Osteocyte (in vitro differentiated cells): ENCODE measurements at places on chromosomes 12 and 14.

- DNase-seq, result no peak
- H3K27me3 ChIP-seq, result no peaks in the 10 kb centered on the region
- no peaks in the 10 kb centered on the region for H3K4me1 ChIP-seq
- no peaks in the 10 kb centered on the region for H3K36me3 ChIP-seq
These were observed 336.3 kb downstream of the NOVA1 start for GRCh38 chr14:26261368-26262122.

DNA sequence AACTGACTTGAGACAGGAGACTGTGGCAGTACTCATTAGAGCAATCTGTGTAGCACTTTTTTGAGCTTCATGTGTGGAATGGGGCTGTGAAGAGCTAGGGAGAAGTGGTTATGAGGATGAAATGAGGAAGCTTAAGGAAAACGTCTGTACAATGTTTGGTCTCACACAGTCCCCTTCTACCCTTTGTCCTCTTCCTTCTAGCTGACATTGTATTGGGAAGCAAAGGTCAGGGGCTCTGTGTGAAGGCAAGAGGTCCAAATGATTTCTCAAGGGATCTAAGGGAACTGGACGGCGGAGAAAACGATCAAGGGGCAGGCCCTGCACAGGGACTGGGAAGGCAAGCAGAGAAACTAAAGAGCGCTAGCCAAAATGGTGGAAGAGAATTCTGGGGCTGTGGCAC, 13.1 kb upstream of the CIPC start:
- no peak for DNase-seq
- no peak overlapping the region for H3K4me3 ChIP-seq
- peaks cover 30% of the 10 kb centered on the region for H3K27me3 ChIP-seq
- no peak overlapping the region for H3K27ac ChIP-seq

DNA sequence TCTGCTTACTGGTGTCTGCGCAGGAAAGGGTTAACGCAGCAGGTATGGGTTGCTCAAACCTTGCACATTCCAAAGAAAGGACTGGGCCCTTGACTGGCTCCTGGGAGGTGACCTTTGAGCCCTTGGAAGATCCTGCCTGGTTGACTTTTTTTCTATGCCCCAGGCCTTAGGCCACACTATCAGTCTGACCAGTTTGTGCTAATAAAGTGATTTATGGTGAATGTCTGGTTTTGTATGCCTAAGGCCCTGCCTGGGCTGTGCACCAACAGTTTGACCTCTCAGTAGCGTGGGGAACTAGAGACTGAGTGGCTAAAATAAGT, 61.4 kb upstream of the SCN8A start:
- H3K27me3 ChIP-seq, result peaks cover 4% of the 10 kb centered on the region
- H3K27ac ChIP-seq, result no peak overlapping the region
- no peak for DNase-seq
- H3K36me3 ChIP-seq, result no peaks in the 10 kb centered on the region

GRCh38 chr12:101127521-101128219, 82.4 kb downstream of the SLC5A8 start:
- no peaks in the 10 kb centered on the region for H3K27me3 ChIP-seq
- H3K36me3 ChIP-seq, result no peaks in the 10 kb centered on the region
- H3K4me1 ChIP-seq, result no peaks in the 10 kb centered on the region
- no peak overlapping the region for H3K27ac ChIP-seq

GRCh38 chr12:64450057-64450640, 1.8 kb upstream of the TBK1 start:
- H3K4me1 ChIP-seq, result peaks cover 30% of the 10 kb centered on the region
- no peak overlapping the region for H3K4me3 ChIP-seq
- H3K36me3 ChIP-seq, result peaks cover 29% of the 10 kb centered on the region
- no peak for DNase-seq

- no peaks in the 10 kb centered on the region for H3K36me3 ChIP-seq
- H3K4me1 ChIP-seq, result no peaks in the 10 kb centered on the region
- DNase-seq, result no peak
- no peak overlapping the region for H3K27ac ChIP-seq
- no peaks in the 10 kb centered on the region for H3K27me3 ChIP-seq
These were observed 127.1 kb downstream of the NELL2 start for GRCh38 chr12:44748950-44749468.

GRCh38 chr14:73759714-73760597, 45.8 kb upstream of the PNMA1 start:
- DNase-seq, result peak; percentile 98
- H3K36me3 ChIP-seq, result no peaks in the 10 kb centered on the region

DNA sequence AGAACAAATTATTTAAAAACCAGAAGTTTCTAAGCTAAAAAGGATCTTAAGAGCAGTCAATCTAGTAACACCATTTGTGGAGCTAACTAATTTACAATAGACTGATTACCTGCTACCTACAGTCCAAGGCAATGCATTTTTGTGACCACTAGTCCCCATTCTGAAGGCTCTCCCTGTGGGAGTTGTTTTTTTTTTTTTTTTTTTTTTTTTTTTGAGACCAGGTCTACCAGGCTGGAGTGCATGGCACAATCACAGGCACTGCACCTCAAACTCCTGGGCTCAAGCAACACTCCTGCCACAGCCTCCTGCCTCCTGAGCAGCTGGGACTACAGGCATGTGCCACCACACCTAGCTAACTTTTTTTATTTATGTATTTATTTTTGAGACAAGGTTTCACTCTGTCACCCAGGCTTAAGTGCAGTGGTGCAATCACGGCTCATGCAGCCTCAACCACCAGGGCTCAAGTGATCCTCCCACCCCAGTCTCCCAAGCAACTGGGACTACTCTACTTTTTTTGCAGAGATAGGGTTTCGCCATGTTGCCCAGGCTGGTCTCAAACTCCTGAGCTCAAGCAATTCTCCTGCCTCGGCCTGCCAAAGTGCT, 3.9 kb downstream of the GNPTAB start:
- DNase-seq, result no peak
- no peak overlapping the region for H3K27ac ChIP-seq
- H3K27me3 ChIP-seq, result no peaks in the 10 kb centered on the region
- no peak overlapping the region for H3K4me3 ChIP-seq

- H3K36me3 ChIP-seq, result peaks cover 32% of the 10 kb centered on the region
- DNase-seq, result peak; percentile 74
- no peak overlapping the region for H3K4me3 ChIP-seq
- H3K27me3 ChIP-seq, result no peaks in the 10 kb centered on the region
- no peak overlapping the region for H3K27ac ChIP-seq
These were observed 77.2 kb upstream of the DYNC1H1 start for GRCh38 chr14:101887219-101887618.

- DNase-seq, result no peak
- H3K4me3 ChIP-seq, result no peak overlapping the region
- H3K27me3 ChIP-seq, result no peaks in the 10 kb centered on the region
- H3K36me3 ChIP-seq, result peaks cover 26% of the 10 kb centered on the region
- H3K27ac ChIP-seq, result peak overlapping the region; percentile 2
These were observed 8.6 kb upstream of the SNAPC1 start for GRCh38 chr14:61753631-61754030.

- no peak overlapping the region for H3K27ac ChIP-seq
- H3K4me3 ChIP-seq, result no peak overlapping the region
- no peaks in the 10 kb centered on the region for H3K36me3 ChIP-seq
- no peaks in the 10 kb centered on the region for H3K27me3 ChIP-seq
These were observed 193.5 kb upstream of the EEA1 start for GRCh38 chr12:93122569-93123091.

DNA sequence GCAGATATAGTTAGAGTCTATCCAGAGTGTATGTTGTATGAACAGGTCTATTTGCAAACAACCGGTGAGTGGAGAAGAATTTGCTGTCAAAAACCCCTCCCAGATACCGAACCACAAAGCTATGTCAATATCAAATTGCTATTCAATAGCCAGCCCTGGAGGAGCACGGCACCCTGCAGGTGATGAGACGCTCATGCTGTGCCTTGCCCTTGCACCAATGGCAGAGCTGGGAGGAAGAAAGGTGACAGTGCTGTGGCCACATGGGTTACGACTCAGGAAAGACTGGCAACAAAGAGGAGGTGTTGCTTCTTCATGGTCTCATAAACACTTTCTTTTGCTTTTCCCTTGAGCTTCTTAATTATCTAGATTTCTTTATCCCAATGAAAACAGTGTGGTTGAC, 55.7 kb downstream of the PAX9 start:
- no peak for DNase-seq
- no peaks in the 10 kb centered on the region for H3K36me3 ChIP-seq
- no peak overlapping the region for H3K27ac ChIP-seq
- H3K4me1 ChIP-seq, result no peaks in the 10 kb centered on the region

DNA sequence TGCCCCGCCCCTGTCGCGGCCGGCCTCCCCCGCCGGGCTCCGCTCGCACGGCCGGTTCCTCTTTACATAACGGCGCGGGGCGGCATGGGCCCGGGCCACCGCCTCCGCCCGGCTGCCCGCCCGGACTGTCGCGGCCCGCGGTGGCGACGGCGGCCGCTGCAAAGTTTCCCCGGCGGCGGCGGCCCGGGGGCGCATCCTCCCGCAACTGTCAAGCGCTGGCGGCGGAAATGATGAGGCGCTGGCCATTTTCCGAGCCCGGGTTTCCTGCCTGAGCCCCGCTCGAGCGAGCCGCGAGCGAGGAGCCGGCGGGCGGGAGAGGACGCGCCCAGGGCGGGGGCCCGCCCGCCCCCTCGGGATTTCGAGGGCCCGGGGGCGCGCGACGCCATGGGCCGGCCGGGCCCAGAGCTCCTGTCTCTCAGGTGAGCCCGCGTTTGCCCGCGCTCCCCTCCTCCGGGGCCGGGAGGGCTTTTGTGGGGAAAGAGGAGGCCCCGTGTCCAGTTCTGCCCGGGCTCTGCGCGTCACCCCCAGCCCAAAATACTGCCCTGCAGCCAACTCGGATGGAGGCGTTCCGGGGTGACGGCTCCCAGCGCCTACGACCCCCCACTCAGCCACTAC, at the start of gene SH2B3:
Gene SH2B3 (plus strand): TSS at position 65 of the 615 bp plus-strand sequence. CDS start 12,223 bp downstream, outside the sequence.
- H3K27me3 ChIP-seq, result no peaks in the 10 kb centered on the region
- H3K4me1 ChIP-seq, result peaks cover 64% of the 10 kb centered on the region
- H3K27ac ChIP-seq, result peak within 1 kb of the TSS; percentile 87
- no peaks in the 10 kb centered on the region for H3K36me3 ChIP-seq

DNA sequence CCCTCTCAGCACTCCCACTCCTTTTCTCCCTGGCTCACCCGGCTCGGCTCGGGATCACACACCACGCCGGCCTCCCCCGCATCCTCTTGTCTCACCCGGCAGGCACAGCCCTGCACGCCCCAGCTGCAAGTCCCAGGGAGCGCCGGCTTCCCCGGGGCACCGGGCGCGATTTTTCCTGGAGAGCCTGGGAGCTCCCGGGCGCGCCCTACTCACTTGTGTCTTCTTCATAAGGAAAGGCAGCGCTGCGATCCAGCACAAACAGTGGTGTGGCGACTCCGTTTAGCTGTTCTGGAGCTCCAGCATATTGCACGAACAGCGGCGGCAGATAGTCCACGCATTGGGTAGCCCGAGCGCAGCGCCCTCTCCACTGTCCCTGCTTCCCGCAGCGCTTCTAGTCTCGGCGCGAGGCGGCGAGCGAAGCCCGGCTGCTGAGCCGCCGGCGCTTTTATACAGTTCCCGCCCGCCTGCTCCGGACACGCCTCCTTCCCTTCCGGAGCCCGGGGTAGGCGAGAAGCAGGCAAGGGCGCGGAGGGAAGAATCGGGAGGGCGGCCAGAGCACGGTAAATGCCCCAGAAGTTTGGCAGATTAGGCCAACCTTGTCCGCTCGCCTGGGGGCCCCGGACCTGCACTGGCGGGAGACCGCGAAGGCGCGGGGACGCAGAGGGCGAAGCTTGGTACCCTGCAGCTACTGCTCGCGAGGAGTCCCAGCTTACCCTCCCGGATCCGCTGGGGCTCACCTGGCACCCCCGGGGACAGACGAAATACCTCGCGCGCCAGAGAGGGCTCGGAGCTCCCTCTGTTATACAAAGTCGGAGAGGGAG, at the start of gene KITLG:
Gene KITLG (minus strand): TSS at position 421 of the 821 bp plus-strand sequence. CDS start 193 bp downstream, at position 228.
- H3K27me3 ChIP-seq, result no peaks in the 10 kb centered on the region
- peak within 1 kb of the TSS; percentile 75 for H3K27ac ChIP-seq
- DNase-seq, result peak; percentile 89
- peak within 1 kb of the TSS; percentile 96 for H3K4me3 ChIP-seq
- no peaks in the 10 kb centered on the region for H3K36me3 ChIP-seq

- H3K4me1 ChIP-seq, result no peaks in the 10 kb centered on the region
- H3K27ac ChIP-seq, result no peak overlapping the region
- H3K36me3 ChIP-seq, result no peaks in the 10 kb centered on the region
- no peak overlapping the region for H3K4me3 ChIP-seq
These were observed 391.7 kb upstream of the OR4E1 start for GRCh38 chr14:22065347-22065746.

DNA sequence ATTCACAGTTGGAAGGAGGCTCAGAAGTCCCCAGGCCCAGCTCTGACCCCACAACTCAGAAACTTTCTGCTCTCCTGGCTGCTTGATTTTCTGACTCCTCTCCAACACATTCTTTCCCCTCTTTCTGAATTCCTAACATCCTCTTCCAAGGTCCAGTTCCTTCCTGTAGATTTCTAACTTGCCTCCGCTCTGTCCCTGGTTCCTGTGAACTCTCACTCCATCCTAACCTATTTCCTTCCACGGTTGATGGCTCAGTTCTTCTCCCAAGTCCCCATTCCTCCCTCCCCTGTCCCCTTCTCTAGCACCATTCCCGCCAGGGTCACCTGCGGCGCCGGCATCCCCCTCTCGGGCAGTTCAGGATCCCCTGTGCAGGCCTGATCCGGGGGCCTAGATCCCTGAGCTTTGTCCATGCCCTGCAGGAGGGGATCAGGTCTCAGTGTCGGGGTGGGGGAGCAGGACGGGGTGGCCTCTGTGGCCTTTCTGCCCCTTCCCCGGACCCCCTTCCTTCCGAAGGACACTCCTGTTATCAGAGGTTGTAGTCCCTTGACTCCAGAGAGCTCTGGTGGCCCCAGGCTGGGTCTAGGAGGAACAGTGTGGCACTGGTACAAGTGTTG, 6.0 kb upstream of the SLC22A17 start:
- no peak overlapping the region for H3K27ac ChIP-seq
- peaks cover 18% of the 10 kb centered on the region for H3K36me3 ChIP-seq
- no peak overlapping the region for H3K4me3 ChIP-seq
- no peaks in the 10 kb centered on the region for H3K27me3 ChIP-seq
- peak; percentile 83 for DNase-seq
- peaks cover 13% of the 10 kb centered on the region for H3K4me1 ChIP-seq

GRCh38 chr14:24054324-24054641, 2.5 kb downstream of the CARMIL3 start:
- H3K36me3 ChIP-seq, result no peaks in the 10 kb centered on the region
- H3K4me3 ChIP-seq, result no peak overlapping the region
- peaks cover 41% of the 10 kb centered on the region for H3K27me3 ChIP-seq

- no peak for DNase-seq
- no peaks in the 10 kb centered on the region for H3K27me3 ChIP-seq
- peaks cover 7% of the 10 kb centered on the region for H3K36me3 ChIP-seq
- H3K4me1 ChIP-seq, result peaks cover 35% of the 10 kb centered on the region
These were observed at the start of gene CLEC2D for GRCh38 chr12:9669534-9669933. CLEC2D (plus strand) TSS chr12:9669713; CDS start chr12:9669735, 22 bp downstream.

GRCh38 chr12:28540324-28540714, 350.1 kb downstream of the CCDC91 start:
- no peak for DNase-seq
- peaks cover 27% of the 10 kb centered on the region for H3K4me1 ChIP-seq
- no peaks in the 10 kb centered on the region for H3K27me3 ChIP-seq
- H3K27ac ChIP-seq, result no peak overlapping the region
